Activated effector memory CD4-positive, alpha-beta T cell treated with anti-CD3 and anti-CD28 coated beads, Interleukin-2, amount 50 U/mL, for 16 hours (primary cell): ENCODE measurements at places on chromosomes 6 and 20.

- DNase-seq, result no peak
Measured at GRCh38 chr6:169545982-169546381, 155.8 kb downstream of the WDR27 start.

GRCh38 chr6:111381123-111381522 is 101.9 kb downstream of the REV3L start:
- DNase-seq, result no peak

DNA sequence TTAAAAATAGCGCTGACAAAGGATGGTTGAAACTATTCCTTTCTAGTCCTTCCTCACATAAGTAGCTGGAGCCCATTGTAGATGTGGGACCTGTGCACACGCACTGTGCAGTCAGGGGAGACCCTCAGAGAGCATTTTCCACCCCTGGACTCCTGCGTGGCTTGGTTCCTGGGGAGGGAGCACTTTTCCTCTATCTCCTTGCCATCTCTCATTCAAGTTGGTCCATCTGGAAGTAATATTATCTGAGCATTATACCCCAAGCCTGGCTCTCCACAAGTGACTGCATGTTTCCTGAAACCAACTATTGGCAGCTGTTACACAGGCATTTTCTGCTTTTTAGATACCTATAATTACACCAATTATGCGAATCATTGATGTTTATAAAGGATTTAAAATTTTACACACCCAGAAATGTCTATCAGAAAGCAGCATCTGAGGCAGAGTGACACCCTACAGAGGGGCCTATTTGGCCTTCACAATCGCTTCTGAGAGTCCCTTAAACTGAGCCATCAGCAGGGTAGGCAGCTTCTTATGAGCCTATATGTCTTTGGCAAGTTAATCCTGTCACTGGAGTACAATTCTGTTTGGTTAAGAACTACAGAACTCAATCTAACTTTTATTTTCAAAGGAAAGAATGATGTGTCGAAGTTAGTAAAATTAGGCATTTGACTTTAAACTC is 18.7 kb downstream of the SOX4 start:
- DNase-seq, result no peak

- no peak for DNase-seq
Measured at GRCh38 chr20:45917790-45918141, 5.8 kb upstream of the PLTP start.

GRCh38 chr6:117906507-117906957 is 532 bp upstream of the SLC35F1 start:
- no peak for DNase-seq

GRCh38 chr20:3612795-3613572 is 50.2 kb downstream of the GFRA4 start:
- no peak for DNase-seq

- no peak for DNase-seq
Measured at GRCh38 chr6:92635553-92636153, 783.7 kb downstream of the EPHA7 start.

- DNase-seq, result no peak
Measured at GRCh38 chr20:10733122-10733521, 59.3 kb upstream of the JAG1 start.

DNA sequence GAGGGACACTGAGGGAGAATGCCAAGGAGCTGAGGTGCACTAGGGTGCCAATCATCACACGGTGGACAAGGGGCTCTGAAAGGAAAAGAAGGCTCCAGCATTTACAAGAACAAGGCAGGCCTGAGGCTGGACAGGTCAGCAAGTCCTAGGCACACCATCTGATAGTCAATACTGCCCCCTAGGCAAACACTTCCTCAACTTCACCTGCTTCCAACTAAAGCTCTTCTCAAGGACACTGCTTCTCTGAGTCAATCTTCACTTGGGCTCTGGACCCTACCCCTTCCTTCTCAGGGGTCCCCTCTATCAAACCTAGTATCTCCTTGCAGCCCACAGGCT is 37.7 kb upstream of the SLC4A11 start:
- DNase-seq, result no peak

- no peak for DNase-seq
Measured at GRCh38 chr6:141195251-141195832, 937.4 kb upstream of the GJE1 start.

DNA sequence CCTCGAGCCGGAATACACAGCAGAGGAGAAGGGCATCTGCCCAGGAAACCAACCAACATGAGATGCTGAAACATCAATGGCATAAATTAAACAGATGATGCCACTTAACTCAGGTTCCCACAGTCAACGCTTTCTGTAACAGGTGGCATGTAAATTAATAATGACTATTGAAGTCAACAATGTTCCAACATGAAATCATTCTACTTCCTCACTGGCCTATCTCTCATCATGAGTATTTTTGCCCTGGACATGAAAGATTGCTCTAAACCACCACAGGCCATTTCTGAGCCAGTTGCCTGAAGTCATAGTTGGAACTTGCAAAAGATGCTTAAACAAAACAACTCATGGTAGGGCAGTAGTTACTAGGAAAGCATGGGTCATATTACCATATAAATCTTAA is 397.9 kb upstream of the JARID2 start:
- no peak for DNase-seq

- no peak for DNase-seq
Measured at GRCh38 chr6:31383149-31383548, 20.2 kb upstream of the MICA start.

GRCh38 chr6:170235391-170236125 is 55.3 kb downstream of the DLL1 start:
- no peak for DNase-seq

GRCh38 chr6:111061508-111061907 is 25.8 kb upstream of the SLC16A10 start:
- no peak for DNase-seq

- DNase-seq, result no peak
Measured at GRCh38 chr20:38164624-38165088, 414 bp downstream of the TGM2 start.

DNA sequence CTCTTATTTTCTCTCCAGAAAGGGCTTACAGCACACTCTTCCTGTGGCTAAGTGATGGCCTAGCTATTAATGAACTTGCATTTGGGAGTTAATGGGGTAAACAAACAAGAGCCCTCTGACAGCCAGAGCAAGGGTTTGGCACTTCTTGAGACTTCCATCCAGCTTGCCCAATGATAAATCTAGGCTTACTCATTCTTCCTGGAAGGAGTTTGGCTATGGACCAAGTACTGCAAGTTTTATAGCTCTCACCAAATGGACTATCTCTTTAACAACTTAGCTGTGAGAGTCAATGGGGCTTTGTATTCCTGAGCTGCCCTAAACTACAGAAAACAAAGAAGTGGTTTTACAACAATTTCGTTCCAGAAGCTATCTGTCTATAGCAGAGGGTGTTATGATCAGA is 16.7 kb upstream of the PI3 start:
- DNase-seq, result no peak

DNA sequence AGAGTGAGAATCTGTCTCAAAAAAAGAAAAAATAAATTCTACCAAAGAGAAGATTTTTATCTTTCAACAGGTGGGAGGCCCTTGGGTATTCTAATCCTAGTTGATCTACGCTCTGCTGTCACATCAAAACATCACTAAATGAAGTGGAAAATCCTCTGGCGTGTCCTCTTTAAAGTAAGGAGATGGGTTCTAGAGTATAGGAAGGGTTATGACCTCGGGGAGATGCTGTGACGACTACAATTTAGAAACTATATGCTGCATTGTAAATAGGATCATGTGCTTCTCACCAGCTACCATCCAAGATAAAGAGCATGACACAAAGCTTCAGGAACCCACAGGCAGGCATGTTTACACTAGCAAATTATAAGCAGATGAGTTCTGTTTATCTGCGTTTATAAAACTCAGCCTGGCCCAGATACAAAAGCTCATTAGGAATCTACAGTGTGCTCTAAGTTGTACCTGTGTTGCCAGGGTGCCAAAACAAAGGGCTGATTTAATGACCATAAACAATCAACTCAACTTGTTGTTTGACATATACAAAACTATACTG is 197.1 kb upstream of the PLN start:
- no peak for DNase-seq

- DNase-seq, result no peak
Measured at GRCh38 chr20:57860576-57860975, 150.8 kb upstream of the PMEPA1 start.

DNA sequence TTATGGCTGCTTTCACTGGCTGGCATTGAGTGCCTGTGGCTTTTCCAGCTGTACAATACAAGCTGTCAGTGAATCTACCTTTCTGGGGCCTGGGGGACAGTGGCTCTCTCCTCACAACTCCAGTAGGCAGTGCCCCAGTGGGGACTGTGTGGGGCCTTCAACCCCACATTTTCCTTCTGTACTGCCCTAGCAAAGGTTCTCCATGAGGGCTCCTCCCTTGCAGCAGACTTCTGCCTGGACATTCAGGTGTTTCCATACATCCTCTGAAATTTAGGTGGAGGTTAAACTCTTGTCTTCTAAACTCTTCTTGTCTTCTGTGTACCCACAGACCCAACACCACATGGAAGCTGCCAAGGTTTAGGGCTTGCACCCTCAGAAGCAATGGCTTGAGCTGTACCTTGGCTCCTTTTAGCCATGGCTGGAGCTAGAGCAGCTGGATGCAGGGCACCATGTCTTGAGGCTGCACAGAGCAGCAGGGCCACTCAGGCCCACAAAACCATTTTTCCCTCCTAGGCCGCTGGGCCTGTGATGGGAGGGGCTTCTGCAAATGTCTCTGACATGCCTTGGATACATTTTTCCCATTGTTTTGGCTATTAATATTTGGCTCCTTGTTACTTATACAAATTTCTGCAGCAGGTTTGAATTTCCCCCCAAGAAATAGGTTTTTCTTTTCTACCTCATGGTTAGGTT is 9.6 kb downstream of the PEX7 start:
- DNase-seq, result no peak

GRCh38 chr6:64505312-64505711 is 869.7 kb downstream of the PHF3 start:
- DNase-seq, result no peak

DNA sequence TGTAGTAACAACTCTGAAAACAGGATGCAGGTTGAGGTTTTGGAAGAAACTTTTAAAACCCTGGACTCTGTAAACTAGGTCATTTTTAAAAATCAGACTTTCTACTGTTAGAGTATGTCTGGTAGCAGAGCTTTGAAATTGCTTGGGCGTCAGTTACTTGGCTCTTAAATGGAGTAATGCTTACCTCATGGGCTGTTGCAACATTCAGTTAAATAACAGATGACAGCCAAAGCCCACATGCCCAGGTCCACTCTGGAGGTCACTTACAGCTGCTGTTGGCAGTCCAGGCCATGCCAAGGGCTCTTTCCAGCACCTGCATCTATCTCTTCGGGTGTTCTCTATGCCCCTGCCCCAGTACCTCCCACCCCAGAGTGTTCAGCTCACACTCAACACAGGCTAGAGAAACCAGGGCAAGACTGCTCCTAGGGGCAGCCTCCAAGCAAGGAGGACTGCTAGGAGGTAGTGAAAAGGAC is 96.4 kb downstream of the BANF2 start:
- no peak for DNase-seq

DNA sequence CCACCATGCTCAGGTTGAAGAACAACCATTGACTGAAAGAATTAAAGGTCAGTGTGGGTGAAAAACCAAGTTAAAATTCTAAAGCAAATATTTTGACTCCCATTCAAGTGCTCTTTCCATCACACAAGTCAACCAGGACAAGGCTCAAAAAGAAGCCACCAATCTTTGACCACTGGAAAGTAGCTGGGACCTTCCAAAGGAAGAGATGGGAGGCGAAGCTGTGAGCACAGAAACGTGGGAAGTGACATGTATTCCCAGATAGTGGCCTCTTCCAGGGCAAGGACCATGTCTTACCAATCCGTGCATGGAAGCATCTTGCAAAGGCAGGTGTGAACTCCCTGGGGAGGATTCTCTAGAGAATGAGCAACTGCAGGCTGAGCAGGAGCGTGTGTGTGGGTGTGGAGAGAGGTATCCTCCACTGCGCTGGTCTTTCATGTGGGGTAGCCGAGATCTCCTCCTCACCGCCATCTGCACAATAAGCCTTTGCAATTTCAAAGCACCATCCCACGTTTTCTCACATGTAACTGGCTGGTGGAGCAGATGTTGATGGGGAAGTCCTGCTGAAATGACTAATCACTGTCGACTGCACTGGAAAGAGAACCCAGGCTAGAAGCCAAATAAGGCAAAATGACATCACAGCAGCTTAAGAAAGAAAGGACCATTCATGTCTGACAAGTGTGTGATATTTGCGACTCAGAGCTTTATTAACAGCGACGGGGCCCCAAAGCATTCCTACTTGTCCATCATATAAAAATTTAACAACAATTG is 189.4 kb upstream of the RREB1 start:
- DNase-seq, result peak; percentile 87

DNA sequence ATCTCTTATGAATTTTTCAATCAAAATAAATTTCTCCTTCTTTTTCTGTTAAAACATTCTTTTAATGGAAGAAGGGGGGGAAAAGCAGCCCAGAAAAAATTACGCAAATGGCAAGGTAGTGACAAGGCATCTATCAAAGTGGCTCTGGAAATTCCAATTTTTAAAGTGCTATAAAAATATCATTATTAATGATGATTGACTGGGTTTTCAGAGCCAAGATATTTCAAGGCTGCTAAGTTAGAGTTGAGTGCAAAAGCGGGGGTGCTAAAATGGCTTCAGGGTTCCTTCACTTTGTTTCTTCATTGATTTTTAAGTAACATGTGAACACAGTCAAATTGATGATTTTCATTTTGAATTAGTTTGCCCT is 171.6 kb upstream of the CITED2 start:
- no peak for DNase-seq

- no peak for DNase-seq
Measured at GRCh38 chr6:17859846-17860245, 127.6 kb downstream of the KIF13A start.
